ENCODE measurements at places on chromosomes 5 and 9.

GRCh38 chr9:136264441-136265405 is 19.1 kb upstream of the QSOX2 start:
- DNase-seq, result no peak

DNA sequence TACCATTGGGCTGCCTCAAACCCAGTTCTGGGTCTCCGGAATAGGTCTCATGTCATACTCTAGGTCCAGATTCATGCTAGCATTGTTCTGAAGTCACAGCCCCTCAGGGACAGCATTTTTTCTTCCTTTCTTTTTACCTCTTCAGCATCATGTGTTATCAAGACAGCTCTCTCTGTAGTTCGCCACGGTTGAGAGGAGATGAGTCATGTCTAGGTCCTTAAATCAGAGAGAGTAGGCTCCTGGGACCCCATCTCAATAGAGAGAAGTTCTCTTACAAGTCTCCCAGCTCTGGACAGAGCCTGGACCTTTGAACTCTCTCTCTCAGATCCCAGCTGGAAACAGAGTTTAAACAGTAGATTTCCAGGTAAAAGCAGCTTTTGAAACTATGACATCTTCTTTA is 332.4 kb upstream of the CD180 start:
- no peak for DNase-seq

DNA sequence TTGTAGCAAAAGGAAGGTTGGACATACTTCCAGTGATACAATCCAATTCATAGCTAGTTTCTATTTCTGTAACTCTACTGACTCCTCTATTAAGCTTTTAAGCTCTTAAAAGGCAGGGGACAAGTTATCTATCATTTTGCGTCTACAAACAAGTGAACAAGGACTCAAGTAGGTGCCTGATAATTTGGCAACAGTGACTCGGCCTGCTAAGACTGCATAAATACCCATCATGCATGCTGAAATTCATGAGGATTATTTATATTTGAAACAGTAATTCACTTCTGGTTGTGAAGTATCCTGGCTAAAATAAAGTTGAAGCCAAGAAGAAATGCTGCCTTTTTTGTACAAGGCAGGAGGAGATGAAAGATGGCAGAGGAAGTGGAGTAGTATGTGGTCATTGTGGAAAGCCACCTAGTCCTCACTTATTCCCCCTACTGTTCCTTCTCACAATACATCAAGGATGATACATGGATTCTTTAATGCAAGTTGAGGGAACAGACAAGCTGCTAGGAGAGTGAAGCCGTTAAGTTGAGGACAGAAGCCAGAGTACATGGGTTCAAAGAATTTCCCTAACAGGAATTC is 74.0 kb downstream of the MRPS27 start:
- DNase-seq, result no peak

GRCh38 chr9:109817846-109818472 is 38.0 kb downstream of the PALM2AKAP2 start:
- peak; percentile 15 for DNase-seq

- DNase-seq, result no peak
Measured at GRCh38 chr9:16003785-16004184, 450.9 kb downstream of the CCDC171 start.

- no peak for DNase-seq
Measured at GRCh38 chr5:32850817-32851496, 139.8 kb downstream of the NPR3 start.

- DNase-seq, result no peak
Measured at GRCh38 chr9:69145144-69145715, 28.8 kb upstream of the TJP2 start.

- no peak for DNase-seq
Measured at GRCh38 chr5:53739111-53739510, 178.7 kb downstream of the NDUFS4 start.
